Inflammatory macrophage (primary cell): ENCODE measurements at places on chromosomes 3 and 15.

- DNase-seq = no peak
Observed at GRCh38 chr15:78007211-78007931, 70.1 kb downstream of the TBC1D2B start.

GRCh38 chr3:186964616-186965015 is 34.3 kb downstream of the ST6GAL1 start:
- DNase-seq = no peak

GRCh38 chr15:64349375-64349774 is 6.6 kb downstream of the CSNK1G1 start:
- no peak for DNase-seq

GRCh38 chr15:32657198-32657883 is 15.8 kb downstream of the SCG5 start:
- no peak for DNase-seq

GRCh38 chr3:108552267-108553159 is 36.7 kb downstream of the CIP2A start:
- DNase-seq = peak; percentile 71

- DNase-seq = no peak
Observed at GRCh38 chr15:90401495-90401894, 13.5 kb downstream of the IQGAP1 start.

DNA sequence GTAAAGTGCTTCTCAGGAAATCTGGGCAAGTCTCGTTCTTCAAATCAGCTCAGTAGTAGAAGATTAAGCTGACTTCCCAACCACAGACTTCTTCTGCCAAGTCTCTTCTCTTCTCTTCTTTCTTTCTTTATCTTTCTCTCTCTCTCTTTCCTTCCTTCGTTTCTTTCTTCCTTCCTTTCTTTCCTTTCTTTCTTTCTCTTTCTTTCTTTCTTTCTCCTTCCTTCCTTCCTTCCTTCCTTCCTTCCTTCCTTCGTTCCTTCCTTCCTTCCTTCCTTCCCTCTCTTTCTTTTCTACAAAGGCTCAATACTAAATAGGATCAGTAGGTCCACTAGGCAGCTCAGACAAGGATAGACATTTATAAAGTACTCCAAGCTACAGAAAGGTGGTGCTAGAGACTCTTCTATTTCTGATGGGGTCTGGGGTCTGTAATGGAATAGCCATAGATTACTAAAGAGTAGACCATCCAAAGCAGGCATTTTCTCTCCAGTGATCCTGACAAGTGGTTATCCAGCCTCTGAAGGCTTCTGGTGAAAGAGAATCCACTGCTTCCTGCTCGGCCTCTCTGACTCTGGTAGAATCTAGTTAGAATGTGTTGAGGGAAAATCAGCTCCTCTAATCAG is 100.8 kb downstream of the TPRG1 start:
- no peak for DNase-seq

GRCh38 chr3:463252-464192 is 267.0 kb downstream of the CHL1 start:
- no peak for DNase-seq

GRCh38 chr3:30646961-30647752 is 40.8 kb downstream of the TGFBR2 start:
- DNase-seq = no peak

DNA sequence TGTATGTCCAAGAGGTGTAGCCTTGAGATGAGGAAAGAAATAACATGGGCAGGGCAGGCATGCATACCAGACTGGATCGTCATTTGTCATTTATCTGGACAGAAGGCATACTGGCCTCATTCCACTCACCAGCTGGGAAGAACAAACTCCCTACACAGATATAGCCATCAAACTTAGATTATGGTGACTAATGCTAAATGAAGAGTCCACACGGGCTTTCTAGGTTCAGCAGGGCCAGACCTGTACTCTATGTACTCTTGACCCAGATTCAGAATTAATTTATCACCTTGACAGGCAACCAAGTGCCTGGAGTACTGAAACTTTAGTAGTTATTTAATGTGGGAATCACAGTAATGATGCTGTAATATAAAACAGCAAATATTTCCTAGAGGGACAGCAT is 164.3 kb upstream of the IL12A start:
- DNase-seq = no peak

GRCh38 chr15:51135276-51135675 is 40.6 kb upstream of the TNFAIP8L3 start:
- DNase-seq = no peak

DNA sequence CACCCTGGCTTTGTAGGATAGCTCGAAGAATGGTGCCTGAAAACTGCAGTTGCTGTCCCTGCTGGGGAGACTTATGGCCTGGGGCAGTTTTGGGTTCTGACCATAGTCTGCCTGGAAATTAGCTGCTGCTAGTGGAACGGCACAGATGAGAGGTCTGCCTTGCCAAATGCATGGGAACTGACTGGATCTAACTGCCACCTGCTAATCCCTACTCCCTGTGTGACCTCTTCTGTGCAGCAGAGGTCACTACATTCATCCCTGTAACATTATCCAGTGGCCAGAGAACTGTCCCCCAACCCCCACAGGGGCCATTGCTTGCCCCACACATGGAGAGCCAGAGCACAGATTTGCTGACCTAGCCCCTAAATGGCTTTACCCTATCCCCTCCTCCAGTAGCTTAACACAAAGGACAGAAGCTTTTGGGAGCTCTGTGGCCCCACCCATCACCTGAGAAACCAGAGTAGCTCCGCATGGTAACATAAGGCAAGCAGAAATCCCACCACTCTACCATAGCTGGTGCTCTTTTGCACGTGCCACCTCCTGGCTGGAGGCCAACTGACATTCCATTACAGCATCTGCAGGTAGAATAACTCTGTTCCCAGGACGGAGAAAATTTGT is 840.0 kb downstream of the EPHA3 start:
- DNase-seq = no peak

- peak; percentile 89 for DNase-seq
Observed at GRCh38 chr3:188914552-188914951, 257.2 kb upstream of the TPRG1 start.

DNA sequence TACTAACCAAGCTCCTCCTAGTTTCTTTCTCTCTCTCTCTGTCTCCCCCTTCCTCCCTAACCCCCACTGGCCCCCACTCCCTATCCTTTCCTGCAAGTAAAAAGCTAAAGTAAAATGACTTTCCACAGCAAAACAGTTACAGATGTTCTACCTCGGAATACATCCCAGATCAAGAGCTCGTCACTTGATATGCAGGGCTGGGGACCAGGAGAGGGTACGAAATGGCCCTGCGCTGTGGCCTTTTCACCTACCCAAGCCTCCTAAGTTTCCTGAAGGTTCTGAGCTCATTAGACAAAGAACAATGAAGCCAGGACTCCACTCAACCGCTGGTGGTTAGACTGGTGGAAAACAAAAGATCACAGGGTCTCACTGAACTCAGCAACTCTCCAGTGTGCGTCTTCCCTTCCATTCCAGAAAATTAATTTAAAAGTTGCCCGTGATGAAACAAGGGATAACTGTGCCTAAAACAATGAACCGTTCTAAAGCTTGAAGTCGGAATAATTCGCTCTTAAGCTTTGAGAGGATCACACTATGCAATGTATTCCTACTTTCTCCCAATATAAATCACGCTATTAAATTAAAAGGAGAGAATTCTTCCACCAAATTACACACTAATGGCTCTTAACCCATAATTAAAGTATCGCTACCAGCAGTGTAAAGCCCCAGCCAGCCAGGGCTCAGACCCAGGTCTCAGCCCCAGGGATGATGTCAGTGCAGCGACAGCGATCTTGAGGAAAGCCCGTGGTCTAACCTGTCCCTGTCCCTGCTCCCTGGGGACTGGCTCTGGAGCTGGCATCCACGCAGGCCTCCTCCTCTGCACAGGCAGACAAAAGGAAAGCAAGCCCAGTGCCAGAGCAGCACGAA is 5.0 kb downstream of the VGLL4 start:
- no peak for DNase-seq

DNA sequence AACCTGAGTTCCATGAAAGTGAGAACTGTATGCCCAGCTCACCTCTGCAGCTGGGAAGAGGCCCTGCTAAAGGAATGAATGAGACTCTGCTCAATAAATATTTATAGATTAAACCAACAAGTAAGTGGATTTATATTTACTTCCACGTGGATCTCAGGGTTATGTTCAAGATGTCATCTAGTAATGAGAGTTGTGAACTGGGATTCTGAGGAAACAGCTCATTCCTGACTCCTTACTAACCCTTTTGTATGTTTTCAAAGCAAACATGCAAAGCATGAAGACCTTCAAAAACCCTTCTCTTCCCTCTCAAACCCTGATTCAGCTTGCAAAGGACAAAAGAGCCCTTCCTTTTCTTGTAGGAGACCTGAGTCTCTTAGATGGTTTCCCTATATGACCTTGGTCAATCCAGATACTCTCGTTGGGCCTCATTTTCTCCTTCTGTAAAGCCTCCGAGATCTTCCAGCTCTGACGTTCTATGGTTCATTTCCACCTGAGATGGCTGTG is 53.4 kb downstream of the LSM3 start:
- DNase-seq = no peak

DNA sequence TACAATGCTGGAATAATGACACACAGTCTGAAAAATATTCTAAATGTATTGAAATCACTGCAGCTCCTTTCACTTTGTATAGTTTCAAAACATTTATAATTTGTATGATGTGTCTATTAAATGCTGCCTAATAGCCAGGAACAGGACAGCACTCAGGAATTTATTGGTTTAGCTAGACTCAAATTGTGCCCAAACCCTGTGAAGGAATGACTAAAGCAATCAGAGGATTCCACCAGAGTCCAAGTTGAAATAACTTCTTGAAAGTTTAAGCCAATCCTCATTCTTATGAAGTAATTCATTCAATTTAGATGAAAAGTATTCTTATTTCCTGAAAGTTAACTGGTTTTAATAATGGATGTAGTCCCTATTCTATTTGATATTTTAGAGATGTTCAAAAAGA is 267.0 kb downstream of the ZMAT3 start:
- no peak for DNase-seq

GRCh38 chr3:108602935-108603294 is 13.4 kb downstream of the DZIP3 start:
- DNase-seq = no peak

DNA sequence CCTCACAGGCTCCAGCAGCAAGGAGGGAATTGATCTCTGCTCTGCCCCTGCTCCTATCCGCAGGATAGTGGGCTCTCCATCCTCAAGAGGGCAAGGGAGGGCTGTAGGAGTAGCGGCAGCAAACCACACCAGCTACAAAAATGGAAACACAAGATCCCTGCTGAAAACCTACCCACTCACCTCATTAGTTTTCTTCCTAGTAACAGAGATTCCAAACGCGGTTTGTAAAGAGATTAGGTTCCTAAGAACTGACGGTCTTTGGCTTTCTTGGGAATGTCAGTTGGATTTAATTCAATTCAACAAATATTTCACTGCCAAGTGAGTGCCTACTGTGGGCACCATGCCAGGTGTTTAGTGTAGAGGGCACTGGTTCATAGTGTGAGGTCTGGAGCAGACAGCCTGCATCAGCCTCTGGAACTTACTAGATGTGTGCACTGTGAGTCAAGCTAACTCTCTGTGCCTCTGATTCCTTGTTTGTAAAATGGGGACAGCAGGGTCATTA is 84.7 kb downstream of the MRPL46 start:
- no peak for DNase-seq
